Testis (tissue), 5 donors: ENCODE measurements at places on chromosomes 3 and 15. TPM values are rescaled to one million over a fixed set of nuclear protein-coding genes. Genes with fewer than 3 reads are reported as not detected.
A peak's percentile ranks its signal among the peaks of the same experiment; 100 is the strongest.

DNA sequence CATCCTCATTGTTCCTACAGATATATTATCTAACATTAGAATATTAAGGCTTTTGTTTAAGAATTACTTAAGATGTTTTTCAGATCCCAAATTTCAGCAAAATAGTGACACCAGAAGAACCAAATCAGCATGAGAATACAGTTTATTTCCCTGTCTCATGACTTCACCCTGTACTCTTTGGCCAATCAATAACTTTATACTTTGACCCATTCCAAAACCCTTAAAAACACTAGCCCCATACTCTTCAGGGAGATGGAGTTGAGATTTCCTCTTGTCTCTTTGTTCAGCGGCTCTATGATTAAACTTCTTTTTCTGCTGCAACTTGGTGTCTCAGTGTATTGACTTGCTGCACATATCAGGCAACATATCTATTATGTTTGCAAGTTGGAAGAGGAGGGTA lies 207.7 kb downstream of the ZBBX start:
- no peak for DNase-seq

The NME9 gene
- total RNA-seq, result 3.2 TPM

GRCh38 chr3:112390783-112391641 lies 58.1 kb downstream of the CD200 start:
- DNase-seq, result peak; percentile 46

DNA sequence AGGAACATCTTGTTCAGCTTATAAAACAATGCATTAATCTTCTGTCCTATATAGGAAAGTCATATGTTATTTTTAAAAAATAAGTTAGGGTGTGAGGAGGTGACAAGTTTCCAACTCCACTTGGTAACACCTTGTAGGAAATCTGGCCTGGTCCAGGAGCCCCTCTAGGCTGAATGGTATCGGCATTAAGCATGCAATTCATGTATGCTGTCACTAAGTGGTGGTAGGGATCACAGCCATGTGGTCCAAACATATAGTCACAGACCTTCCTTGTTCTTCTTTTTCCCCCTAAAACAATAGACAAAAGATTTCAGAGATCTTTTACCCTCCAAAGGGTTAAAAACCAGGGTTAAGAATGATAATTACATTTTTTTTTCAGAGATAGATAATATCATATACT lies 4.2 kb upstream of the APBA2 start:
- DNase-seq, result no peak

DNA sequence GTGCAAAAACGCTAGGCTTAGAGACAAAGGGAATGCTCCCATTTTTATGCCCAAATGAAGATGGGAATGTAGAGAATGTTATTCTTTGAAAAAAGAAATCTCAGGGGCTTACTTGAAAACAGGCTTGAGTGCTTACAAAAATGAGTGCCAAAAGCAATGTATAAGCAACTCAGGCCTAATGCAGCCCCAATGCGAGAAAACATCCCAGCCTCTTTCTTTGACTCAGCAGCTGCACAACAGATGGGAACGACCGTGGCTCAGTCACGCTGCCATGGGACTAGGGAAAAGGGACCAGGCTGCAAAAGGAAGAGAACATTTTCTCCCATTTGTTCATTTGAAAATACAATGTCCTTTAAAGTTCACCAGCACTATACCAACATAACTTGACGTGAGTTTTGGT lies 246.4 kb upstream of the LRIG1 start:
- no peak for DNase-seq
